ENCODE measurements at places on chromosomes 12 and 14.

DNA sequence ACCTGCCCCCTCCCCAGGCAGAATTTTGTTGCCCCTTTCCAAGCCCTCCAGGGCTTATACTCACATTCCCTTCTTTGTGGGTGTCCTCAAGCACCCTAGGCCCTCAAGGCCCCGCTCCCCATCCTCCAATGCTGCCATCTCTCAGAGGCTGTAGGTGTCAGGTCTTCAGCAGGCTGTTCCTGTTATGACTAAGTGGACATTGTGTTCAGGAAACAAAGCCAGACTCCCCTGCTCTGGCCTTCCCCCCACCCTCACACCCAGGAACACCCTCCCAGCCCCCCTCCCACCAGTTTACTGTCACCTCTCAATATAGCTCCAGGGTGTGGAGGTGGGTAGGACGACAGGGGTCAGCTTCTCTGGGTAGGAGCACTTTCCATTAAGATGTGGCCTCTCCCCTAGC, 1.4 kb upstream of the MYH6 start:
- DNase-seq: no peak

DNA sequence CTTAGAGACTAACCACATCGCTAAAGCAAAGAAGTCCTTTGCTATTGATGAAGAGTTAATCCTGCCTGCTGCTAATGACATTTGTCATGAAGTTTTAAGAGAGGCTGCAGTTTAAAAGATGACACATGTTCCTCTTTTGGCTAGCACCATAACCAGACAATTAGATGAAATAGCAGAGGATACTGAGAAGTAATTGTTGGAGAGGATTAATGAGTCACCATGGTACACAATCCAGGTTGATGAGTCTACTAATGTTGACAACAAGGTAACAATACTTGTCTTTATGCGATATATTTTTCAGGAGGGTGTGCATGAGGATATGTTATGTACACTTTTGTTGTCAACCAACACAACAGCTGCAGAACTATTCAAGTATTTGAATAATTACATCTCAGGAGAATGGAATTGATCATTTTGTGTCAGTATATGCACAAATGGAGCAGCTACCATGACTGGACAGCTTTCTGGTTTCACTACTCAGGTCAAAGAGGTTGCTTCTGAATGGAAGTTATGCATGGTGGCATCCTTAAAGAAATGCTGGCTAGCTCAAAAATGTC, 56.7 kb downstream of the LRRIQ1 start:
- no peak for DNase-seq

- DNase-seq: no peak
Measured at GRCh38 chr12:19988948-19989347, 379.4 kb upstream of the PDE3A start.

- no peak for DNase-seq
Measured at GRCh38 chr12:4118017-4118510, 155.5 kb upstream of the CCND2 start.

- no peak for DNase-seq
Measured at GRCh38 chr14:33879684-33880286, 71.1 kb downstream of the EGLN3 start.

DNA sequence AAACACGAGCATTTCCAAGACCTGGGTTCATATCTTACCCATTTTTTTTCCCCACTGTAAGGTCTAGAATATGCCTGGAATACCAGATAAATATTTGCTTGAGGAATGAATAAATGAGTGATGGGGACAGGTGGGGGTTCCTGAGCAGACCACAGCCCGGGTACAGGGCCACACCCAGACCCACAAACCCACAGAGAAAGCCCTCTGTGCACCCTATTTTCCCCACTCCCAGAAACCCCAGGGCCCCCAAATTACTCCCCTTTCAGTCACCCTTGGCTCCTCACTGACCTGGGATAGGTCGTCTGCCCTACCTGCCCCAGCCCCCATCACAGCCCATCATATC, 66.5 kb upstream of the DDX11 start:
- DNase-seq: no peak

DNA sequence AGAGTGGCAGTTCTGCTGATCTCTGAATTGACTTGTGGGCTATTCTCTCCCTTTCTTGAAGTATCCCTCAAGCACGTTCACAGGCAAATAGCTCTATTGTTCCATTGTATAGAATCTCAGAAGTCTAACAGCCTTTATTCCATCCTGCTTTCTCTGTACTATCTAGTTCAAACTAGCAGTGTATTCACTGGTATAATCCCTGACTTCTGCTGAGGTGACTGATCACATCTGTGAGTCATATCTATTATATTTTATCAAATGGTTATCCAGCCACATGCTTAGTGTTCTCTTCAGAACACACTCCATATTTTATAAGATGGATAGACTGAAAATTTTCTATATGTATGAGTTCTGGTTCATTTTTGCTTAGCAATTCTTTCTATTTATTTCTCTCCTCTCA, 866.1 kb downstream of the C12orf50 start:
- no peak for DNase-seq

DNA sequence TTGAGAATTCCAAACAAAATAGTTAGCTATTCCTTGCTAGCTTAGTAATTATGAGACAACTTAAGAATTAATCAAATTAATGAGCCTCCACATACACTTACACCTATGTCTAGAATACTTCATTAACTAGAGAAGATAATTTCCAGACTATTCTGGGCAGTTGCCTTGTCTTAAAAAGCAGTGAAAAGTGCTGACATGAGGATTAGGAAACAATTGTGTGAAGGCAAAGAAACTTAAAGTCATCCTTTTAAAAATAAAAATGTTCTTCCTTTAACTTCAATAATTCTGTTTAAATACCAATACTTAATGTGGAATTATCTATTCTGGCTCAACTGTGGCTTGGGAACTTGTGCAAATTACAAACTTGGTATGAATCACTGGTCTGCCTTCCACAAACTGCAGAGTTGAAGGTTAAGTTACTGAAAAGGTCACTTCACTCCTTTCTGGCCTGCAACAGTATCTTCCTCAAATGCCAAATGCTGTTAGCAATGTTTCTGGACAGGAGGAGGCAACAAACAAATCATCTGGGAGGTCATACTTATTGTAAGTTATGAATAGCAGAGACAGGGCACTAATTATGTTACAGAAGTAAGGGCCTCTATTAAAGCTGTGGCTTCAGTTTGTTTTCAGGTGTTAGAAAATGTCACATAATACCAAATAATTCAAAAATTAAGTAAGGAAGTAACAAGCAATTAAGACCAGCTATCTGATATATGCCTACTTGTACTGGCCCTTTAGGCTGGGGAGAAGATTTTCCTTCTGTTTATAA, 19.2 kb downstream of the PPTC7 start:
- DNase-seq: no peak

DNA sequence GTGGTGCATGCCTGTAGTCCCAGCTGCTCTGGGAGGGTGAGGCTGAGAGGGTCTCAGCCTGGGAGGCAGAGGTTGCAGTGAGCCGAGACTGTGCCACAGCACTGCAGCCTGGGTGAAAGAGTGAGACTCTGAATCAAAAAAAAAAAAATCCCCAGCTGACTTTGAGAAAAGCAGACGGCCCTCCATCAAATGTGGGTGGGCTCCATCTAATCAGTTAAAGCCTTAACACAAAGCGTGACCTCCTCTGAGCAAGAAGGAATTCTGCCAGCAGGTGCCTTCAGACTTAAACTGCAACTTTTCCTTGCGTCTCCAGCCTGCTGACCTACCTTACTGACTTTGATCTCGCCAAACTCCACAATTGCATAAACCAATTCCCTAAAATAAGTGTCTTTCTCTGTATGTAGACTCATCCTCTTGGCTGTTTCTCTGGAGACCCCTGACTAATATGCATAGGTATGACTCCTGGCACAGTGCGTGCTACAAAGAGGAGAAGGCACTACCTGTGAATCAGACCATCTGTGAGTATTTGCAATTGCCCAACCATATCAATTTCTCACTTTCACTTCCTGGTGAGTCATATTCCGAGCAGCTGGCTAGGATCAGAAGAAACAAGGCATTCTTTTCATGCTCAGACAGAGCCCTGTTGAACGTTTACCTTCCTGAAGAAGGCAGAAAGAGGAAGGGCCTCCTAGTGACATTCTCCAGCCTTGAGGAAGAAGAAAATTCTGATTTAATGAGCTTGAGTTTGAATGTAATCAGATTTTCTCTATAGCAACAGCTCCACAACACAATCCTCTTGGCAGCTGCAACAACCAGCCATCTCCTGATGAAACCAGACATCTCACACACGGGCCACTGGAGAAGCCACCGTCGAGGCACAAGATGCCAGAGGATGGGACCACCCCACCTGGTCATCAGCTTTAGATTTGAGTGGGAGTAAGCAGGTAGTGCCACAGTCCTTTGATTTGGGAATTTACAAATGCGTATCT, 54.3 kb downstream of the CLMN start:
- DNase-seq: peak; percentile 27

DNA sequence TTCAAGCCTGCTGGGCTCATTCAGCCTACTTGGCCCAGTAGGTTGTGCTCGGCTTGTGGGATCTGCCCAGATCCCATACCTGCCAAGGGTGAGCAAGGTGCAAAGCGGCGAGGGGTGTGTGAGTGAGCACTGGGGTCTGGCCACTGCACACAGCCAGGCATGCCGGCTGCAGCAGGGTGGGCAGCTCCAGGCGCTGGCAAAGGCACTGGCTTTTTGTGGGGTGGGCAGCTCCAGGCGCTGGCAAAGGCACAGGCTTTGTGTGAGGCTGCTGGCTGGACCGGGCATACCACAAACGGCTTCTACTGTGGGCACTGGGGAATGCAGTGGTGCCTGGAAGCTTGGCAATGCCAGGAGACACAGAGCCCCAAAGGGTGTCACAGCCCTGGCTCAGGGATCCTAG, 137.4 kb downstream of the SLC16A7 start:
- no peak for DNase-seq

DNA sequence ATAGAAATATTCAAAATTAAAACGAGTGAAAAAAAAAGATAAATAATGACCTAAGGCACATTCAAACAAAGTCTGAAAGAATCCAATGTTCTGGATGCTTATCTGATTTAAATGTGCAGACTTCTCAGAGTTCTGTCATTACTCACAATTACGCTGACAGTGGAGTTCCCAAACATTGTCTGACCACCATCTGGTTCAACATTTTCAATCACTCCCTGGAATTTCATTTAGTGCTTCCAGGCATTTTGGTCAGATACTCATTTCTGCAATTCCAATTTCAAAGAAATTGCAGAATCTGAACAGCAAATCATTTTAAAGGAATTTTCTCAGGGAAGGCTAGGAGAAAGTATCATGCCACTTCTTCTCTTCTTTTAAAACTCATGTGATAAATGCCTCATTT, 398.2 kb upstream of the PDE3A start:
- no peak for DNase-seq

GRCh38 chr12:124136796-124137195, 158.1 kb upstream of the RFLNA start:
- DNase-seq: no peak

DNA sequence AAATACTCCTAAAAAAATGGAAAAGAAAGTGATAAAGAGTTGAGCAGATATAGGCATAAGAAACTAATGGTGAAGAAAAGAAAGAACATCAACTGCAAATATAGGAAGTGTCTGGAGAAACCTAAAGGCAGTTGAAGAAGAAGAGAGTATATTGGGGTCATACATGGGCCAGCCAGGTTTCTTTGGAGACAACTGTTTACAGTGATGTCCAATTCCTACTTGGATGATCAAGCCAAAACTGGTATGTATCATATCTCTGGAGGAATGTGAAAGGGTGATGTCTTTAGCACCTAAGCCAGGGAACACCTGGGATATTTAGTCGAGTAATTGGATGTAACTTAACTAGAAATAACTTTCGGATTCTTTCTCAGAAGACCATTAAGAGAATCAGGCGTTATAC, 129.3 kb upstream of the FLRT2 start:
- DNase-seq: no peak

GRCh38 chr12:51522696-51523095, 68.3 kb upstream of the SCN8A start:
- DNase-seq: no peak

GRCh38 chr14:26984311-26985177, 386.7 kb upstream of the NOVA1 start:
- peak; percentile 13 for DNase-seq

- no peak for DNase-seq
Measured at GRCh38 chr12:69389831-69390230, 30.3 kb downstream of the YEATS4 start.

GRCh38 chr12:112198120-112198733, 72.9 kb downstream of the TRAFD1 start:
- peak; percentile 40 for DNase-seq

DNA sequence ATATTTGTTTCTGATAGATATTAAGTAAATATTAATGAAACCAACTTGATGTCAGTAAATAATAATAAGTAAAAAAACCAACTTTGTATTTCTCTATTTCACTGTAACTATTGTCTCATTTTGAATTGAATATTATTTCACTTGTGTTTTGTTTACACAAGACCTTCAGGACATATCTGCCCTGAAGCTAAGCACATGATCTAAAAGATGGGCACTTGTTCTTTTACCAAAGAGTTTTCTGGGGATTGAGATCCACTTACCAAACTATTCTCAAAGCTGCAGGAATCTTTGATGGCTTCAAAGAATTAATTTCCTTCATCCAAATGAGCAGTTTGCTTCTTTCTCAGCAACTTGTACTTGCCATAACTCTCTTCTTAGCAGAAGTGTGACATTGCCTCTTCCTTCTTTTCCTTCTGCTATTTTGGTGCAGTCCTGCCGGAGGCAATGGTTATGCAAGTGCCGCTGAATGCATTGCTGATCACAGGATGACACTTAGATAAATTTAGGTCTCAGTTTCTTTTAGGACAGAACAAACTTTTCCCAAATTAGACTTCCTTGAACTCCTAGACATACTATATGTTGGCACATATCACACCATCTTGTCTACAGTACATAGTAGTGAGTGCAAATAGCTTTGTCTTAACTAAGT, 9.2 kb downstream of the FAR2 start:
- no peak for DNase-seq

DNA sequence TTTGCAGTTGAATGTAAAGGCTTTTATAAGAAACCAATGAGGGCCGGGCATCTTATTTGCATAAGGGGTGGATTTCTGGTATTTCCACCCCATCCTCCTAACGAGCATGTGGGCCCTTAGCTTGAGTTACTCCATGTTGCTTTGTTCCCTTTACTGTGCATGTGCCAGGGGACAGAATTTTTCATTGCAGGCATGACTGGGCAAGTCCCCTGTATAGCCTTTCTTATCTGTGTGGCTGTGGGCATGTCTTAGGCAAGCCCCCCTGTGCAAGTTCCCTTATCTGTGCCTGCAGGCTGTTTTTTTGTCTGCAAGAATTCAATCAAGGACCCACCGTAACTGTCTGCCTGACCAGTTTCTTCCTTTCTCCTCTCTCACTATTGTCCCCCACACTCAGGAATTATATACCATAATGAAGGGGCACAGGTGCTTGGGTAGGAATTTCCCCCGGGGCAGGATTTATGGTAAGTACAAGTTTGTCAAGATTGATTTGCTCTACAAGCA, 152.2 kb upstream of the CNOT2 start:
- no peak for DNase-seq

- no peak for DNase-seq
Measured at GRCh38 chr12:16385782-16386646, 38.6 kb downstream of the MGST1 start.
